ENCODE measurements at places on chromosomes 6 and 20.
A peak's percentile ranks its signal among the peaks of the same experiment; 100 is the strongest.

GRCh38 chr20:44650771-44651433, 597 bp downstream of the ADA start:
- peak overlapping the region; percentile 88 for H3K27ac ChIP-seq
- H3K36me3 ChIP-seq, result peaks cover 35% of the 10 kb centered on the region
- H3K4me3 ChIP-seq, result peak overlapping the region; percentile 83
- no peaks in the 10 kb centered on the region for H3K27me3 ChIP-seq
- peaks cover 65% of the 10 kb centered on the region for H3K4me1 ChIP-seq

DNA sequence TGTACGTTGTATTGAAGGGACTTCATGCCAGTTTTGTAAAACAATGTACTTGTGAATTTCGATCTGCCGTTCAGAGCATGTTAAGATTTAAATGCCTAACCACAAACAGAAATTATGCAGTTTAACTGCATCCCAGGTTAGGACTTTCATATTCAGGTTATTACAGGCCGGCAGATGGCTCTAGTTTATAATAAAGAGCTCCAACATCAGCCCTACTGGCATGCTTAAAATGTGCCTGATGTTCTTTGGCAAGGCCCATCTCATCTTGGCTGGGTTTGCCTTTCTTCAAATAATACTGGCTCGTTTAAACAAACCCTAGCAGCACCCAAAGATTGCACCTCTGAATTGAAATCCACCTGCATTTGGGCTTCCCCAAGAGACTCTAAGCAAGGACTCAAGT, 169.3 kb upstream of the RIN2 start:
- H3K4me3 ChIP-seq, result no peak overlapping the region
- H3K4me1 ChIP-seq, result no peaks in the 10 kb centered on the region
- no peak for DNase-seq
- H3K27ac ChIP-seq, result no peak overlapping the region
- H3K27me3 ChIP-seq, result no peaks in the 10 kb centered on the region

DNA sequence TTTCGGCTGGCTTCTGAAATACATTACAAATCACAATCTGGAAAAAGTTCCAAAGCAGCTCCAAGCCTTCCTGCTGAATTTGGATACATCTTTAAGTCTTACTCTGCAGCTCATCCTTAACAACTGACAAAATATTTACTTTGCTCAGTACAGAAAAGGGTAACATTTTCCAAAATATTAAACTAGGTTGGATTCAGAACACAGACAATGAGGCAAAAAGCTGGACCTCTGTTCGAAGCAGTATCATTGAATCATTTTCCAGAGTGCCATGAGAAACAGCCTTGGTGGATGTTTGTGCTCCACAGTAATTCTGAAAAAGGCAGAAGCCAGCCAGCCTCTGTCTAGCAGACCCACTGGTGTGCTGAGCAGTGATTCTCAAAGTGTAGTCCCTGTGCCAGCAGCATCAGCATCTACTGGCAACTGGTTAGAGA, 162.1 kb downstream of the AIG1 start:
- H3K4me1 ChIP-seq, result no peaks in the 10 kb centered on the region
- H3K4me3 ChIP-seq, result no peak overlapping the region
- H3K27me3 ChIP-seq, result no peaks in the 10 kb centered on the region
- H3K36me3 ChIP-seq, result no peaks in the 10 kb centered on the region

- H3K4me1 ChIP-seq, result peaks cover 51% of the 10 kb centered on the region
- H3K27ac ChIP-seq, result peak overlapping the region; percentile 88
- H3K36me3 ChIP-seq, result peaks cover 39% of the 10 kb centered on the region
- H3K4me3 ChIP-seq, result peak overlapping the region; percentile 82
- no peak for DNase-seq
These were observed 754 bp downstream of the HDDC2 start for GRCh38 chr6:125300992-125301434.

GRCh38 chr6:116087437-116088027, 13.1 kb upstream of the NT5DC1 start:
- no peak for DNase-seq
- H3K36me3 ChIP-seq, result no peaks in the 10 kb centered on the region
- no peaks in the 10 kb centered on the region for H3K27me3 ChIP-seq
- H3K4me3 ChIP-seq, result no peak overlapping the region
- peaks cover 6% of the 10 kb centered on the region for H3K4me1 ChIP-seq
- no peak overlapping the region for H3K27ac ChIP-seq

- H3K4me3 ChIP-seq, result no peak overlapping the region
- peaks cover 17% of the 10 kb centered on the region for H3K4me1 ChIP-seq
- DNase-seq, result no peak
- no peak overlapping the region for H3K27ac ChIP-seq
- no peaks in the 10 kb centered on the region for H3K27me3 ChIP-seq
- no peaks in the 10 kb centered on the region for H3K36me3 ChIP-seq
These were observed 104.7 kb downstream of the ARMC2 start for GRCh38 chr6:108952776-108953486.

DNA sequence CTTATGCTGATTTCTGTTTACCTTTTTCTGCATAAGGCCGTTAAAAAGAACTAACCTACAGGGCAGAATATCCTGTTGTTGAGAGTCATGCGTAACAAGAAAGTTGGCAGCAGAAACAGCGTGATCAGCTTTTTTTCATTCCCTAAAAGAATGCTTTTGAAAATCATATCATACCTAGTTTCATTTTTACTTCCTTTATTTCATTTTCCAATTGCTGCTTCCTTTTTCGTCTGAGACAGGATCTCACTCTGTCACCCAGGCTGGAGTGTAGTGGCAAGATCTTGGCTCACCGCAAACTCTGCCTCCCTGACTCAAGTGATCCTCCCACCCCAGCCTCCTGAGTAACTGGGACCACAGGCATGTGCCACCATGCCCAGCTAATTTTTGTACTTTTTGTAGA, 4.1 kb downstream of the CALHM6 start:
- H3K27me3 ChIP-seq, result peaks cover 50% of the 10 kb centered on the region
- peaks cover 56% of the 10 kb centered on the region for H3K4me1 ChIP-seq
- peaks cover 3% of the 10 kb centered on the region for H3K36me3 ChIP-seq
- peak overlapping the region; percentile 17 for H3K27ac ChIP-seq

GRCh38 chr20:50725724-50726005, 5.7 kb upstream of the PARD6B start:
- H3K4me1 ChIP-seq, result peaks cover 6% of the 10 kb centered on the region
- DNase-seq, result no peak
- no peak overlapping the region for H3K27ac ChIP-seq
- no peak overlapping the region for H3K4me3 ChIP-seq
- H3K36me3 ChIP-seq, result no peaks in the 10 kb centered on the region

DNA sequence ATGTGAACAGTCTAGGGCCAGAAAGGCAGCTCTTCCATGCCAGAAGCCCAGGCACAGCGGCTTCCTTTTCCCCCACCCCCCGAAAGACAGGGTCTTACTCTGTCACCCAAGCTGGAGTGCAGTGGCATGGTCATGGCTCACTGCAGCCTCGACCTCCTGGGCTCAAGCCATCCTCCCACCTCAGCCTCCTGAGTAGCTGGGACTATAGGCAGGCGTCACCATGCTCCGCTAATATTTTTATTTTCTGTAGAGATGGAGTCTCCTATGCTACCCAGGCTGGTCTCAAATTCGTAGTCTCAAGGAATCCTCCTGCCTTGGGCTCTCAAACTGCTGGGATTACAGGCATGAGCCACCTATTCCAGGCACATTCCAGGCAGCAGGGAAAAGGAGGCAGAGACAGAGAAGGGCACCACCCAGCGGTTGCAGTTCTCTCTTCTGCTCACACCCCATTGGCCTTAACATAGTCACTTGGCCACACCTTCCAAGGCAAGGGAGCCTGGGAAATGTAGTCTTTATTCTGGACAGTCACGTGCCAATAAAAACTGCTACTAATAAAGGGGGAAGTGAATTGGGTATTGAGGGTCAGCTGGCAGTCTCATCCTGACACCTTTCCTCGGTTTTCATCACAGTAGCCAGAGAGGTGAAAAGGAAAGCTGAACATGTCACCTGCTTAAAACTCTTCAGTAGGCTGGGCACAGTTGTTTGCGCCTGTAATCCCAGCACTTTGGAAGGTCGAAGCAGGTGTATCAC, 205.9 kb downstream of the ZMYND8 start:
- no peak overlapping the region for H3K27ac ChIP-seq
- H3K36me3 ChIP-seq, result no peaks in the 10 kb centered on the region
- no peaks in the 10 kb centered on the region for H3K4me1 ChIP-seq
- DNase-seq, result peak; percentile 44
- H3K4me3 ChIP-seq, result no peak overlapping the region

DNA sequence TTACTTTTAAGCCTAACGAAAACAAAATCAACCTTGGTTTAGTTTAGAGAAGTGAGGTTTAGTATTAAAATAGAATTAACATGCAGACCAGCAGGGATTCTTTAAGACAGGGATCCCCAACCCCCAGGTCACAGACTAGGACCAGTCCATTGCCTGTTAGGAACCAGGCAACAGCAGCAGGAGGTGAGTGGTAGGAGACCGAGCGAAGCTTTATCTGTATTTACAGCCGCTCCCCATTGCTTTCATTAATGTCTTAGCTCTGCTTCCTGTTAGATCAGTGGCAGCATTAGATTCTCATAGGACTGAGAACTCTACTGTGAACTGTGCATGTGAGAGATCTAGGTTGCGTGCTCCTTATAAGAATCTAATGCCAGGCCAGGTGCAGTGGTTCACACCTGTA, 225.9 kb downstream of the NKAIN2 start:
- no peaks in the 10 kb centered on the region for H3K27me3 ChIP-seq
- no peaks in the 10 kb centered on the region for H3K36me3 ChIP-seq
- no peak overlapping the region for H3K4me3 ChIP-seq
- no peak for DNase-seq
- no peak overlapping the region for H3K27ac ChIP-seq

GRCh38 chr6:11845664-11846577, 67.3 kb upstream of the ADTRP start:
- no peaks in the 10 kb centered on the region for H3K27me3 ChIP-seq
- no peak overlapping the region for H3K4me3 ChIP-seq
- DNase-seq, result no peak
- H3K36me3 ChIP-seq, result no peaks in the 10 kb centered on the region
- H3K27ac ChIP-seq, result no peak overlapping the region

DNA sequence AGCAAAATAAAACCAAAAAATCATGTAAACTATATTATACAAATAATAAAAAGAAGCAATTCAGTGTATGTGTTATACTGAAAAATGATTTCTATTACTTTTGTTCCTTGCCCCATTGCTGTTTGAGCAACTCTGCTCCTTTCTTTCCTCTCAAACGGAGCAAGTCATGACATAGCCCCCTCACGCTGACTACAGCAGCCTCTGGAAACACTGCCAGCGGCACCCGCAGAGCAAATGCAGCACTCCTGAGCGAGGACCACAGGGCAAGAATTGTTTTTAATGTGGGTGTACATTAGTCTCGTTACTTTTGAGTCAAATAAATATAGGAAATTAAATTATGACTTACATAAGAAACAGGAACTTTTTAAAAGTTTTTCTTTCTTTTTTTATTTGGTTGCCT, 350.1 kb upstream of the HSF2 start:
- H3K27ac ChIP-seq, result no peak overlapping the region
- peaks cover 3% of the 10 kb centered on the region for H3K27me3 ChIP-seq
- H3K4me3 ChIP-seq, result no peak overlapping the region
- H3K4me1 ChIP-seq, result no peaks in the 10 kb centered on the region
- no peak for DNase-seq

DNA sequence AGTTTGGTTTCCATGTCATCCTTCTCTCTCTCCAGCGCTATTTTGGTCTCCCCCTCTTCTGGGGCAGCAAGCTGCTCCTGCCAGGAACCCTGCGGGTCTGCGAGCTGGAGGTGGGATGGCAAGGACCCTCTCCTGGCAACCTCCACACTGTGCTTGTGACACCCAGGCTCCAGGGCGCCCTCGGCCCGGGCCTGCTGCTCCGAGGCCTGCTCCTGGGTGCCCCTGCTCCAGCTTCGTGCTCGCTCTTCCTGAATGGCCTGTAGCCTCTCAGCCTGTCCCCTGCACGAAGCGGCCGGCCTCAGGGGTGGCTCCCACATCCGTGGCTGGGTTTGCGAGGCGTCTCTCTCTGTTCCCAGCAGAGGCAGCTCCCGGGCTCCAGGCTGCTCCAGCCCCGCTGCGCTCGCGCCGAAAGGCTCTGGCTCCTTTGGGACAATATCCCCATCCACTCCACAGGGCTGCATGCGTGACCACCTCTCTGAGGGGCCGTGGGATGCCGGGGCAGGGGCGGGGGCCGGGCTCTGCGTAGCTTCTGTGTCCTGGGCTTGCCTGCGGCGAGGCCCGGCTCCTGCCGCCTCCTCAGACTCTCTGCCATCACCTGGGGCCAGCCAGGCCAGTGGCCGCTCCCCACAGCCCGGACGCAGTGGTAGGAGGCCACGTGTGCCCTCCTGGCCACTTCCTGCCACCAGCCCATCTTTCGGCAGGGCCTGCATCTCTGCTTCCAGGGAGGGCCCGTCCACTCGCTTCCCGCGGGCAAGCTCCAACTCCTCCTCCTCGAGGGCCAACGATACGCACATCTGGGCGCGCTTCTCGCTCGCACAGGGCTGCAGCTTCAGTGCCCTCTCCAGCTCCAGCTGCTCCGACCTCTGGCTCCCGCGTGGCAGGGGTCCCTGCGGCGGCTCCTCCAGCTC, 68.9 kb downstream of the GINS1 start:
- no peaks in the 10 kb centered on the region for H3K4me1 ChIP-seq
- no peak for DNase-seq
- H3K27ac ChIP-seq, result no peak overlapping the region
- no peaks in the 10 kb centered on the region for H3K27me3 ChIP-seq
- no peaks in the 10 kb centered on the region for H3K36me3 ChIP-seq

GRCh38 chr20:20731945-20732296, 19.5 kb upstream of the RALGAPA2 start:
- no peak overlapping the region for H3K4me3 ChIP-seq
- H3K27ac ChIP-seq, result no peak overlapping the region
- H3K27me3 ChIP-seq, result peaks cover 9% of the 10 kb centered on the region
- peaks cover 17% of the 10 kb centered on the region for H3K4me1 ChIP-seq

- H3K27ac ChIP-seq, result no peak overlapping the region
- no peak for DNase-seq
- H3K4me1 ChIP-seq, result no peaks in the 10 kb centered on the region
- H3K4me3 ChIP-seq, result no peak overlapping the region
- no peaks in the 10 kb centered on the region for H3K36me3 ChIP-seq
- H3K27me3 ChIP-seq, result no peaks in the 10 kb centered on the region
These were observed 487.8 kb downstream of the PTPRT start for GRCh38 chr20:42701948-42702347.

DNA sequence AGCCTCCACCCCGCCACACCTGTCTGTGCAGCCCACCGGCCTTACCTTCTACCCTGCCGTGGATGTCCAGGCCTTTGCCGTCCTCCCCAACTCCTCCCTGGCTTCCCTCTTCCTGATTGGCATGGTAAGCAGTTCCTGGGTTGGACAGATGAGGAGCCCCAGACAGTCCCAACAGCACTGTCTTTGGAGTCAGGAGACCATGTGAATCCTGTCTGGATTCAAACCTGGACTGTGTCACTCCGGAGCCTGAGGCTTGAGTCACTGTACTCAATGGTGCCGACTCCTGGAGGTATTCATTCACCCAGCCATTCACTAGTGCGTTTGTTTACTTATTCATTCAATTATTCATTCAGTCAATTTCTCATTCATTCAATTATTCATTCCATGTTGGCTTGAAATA, 20.0 kb upstream of the LBP start:
- no peak overlapping the region for H3K4me3 ChIP-seq
- H3K27me3 ChIP-seq, result peaks cover 34% of the 10 kb centered on the region
- H3K4me1 ChIP-seq, result no peaks in the 10 kb centered on the region
- DNase-seq, result no peak

DNA sequence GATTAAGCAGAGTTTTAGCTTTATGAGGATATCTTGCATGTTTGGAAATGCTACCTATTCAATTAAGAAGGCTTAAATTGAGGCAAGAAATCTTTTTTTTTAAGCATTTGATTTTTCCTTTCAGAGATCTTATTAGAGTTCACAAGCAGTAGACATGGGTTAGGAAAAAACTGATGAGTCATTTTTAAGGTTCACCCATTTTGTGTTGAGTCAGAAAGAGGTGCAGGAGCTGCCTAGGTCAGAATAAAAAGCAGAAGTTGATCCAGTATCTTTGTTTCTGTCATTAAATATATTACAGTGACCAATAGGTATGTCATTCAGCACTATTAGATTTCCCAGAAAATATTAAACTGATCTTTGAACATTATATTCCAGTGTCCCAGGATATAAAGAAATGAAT, 306.8 kb downstream of the LMBRD1 start:
- H3K4me1 ChIP-seq, result no peaks in the 10 kb centered on the region
- H3K36me3 ChIP-seq, result no peaks in the 10 kb centered on the region
- H3K27me3 ChIP-seq, result no peaks in the 10 kb centered on the region

Measured in activated naive CD4-positive, alpha-beta T cell treated with anti-CD3 and anti-CD28 coated beads, Interleukin-2, amount 10 ng/mL, durations not matched to agents 7 days and 5 days (primary cell).